ENCODE measurements at places on chromosomes 6 and 20. TPM values are rescaled to one million over a fixed set of nuclear protein-coding genes. Genes with fewer than 3 reads are reported as not detected.

MAPK13 gene
- total RNA-seq: 12.8 TPM

VWA7 gene
- total RNA-seq: 0.94 TPM

TMEM14A gene
- total RNA-seq: 29.6 TPM

CLPSL1 gene
- not detected for total RNA-seq

BCL2L1 gene
- 112 TPM for total RNA-seq

CST4 gene
- total RNA-seq: not detected

C6orf141 gene
- 7.6 TPM for total RNA-seq

EPHA7 gene
- total RNA-seq: 2.6 TPM

ELMO2 gene
- total RNA-seq: 84.9 TPM

ACTL10 gene
- total RNA-seq: 0.71 TPM

ASIP gene
- total RNA-seq: 3.0 TPM

OSTM1 gene
- 43.2 TPM for total RNA-seq

HMGN4 gene
- total RNA-seq: 40.3 TPM

HDGFL1 gene
- total RNA-seq: not detected

ENPP4 gene
- total RNA-seq: 22.0 TPM
